Fibroblast of skin of back (primary cell): ENCODE measurements at places on chromosomes 2 and 18.

DNA sequence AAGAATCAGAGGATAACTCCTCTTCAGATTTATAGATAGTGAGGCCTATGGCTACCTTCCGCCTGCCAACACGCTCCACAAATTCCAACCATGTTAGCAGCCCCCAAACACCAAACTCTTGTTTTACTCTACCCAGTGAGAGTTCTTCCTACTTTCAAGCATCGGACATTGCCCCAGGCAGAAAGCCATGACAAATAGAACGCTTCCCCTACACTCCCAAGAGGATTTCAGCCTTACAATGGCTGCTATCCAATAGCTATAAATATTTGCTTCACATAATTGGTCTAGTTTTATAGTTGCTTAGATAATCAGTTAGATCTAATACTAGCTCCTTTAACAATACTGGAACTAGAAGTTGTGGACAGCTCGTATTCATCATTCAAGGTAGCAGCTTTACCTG, 503.4 kb upstream of the VRK2 start:
- no peak for DNase-seq

DNA sequence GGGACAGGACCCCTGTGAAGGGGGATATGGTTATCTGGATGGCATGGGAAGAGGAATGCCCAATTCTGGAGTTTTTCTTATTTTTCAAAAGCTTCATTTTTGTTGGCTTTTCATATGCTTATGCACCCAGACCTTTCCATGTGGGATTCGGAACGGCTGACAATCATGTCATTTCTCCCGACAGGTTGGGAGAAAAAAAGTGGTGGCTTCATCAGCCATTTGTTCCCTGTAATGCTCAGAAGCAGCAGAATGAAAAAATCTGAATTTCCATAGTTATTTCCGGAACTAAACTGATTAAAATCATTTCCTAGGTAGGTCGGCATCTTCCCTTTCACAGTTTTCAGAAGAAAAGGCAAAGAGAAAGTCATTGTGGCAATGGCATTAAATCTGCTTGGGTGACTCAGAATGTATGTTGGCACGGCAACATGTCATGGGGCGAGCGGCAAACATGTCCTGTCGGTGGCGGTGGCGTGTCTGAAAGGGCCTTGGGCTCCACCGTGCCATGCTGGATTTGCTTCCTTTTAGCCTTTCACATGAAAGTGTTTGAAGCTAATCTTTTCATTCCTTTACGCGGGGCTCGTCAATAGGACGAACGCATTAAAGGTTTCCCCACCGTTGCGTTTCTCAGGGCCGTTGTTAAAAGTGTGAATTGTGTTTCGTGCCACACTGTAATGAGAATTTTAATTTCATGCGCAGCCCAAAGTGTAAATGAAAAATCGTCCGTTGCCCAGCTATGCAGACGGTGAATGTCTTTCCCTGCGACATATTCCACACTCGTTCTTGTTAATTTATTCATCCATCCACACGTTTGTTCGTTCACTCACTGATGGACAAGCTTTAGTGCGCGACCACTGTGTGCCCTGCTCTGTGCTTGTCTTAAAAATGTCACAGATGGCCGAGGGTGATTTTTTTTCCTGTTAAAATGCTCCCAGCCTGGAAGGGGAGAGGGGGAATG, 18.5 kb downstream of the ACKR3 start:
- no peak for DNase-seq

DNA sequence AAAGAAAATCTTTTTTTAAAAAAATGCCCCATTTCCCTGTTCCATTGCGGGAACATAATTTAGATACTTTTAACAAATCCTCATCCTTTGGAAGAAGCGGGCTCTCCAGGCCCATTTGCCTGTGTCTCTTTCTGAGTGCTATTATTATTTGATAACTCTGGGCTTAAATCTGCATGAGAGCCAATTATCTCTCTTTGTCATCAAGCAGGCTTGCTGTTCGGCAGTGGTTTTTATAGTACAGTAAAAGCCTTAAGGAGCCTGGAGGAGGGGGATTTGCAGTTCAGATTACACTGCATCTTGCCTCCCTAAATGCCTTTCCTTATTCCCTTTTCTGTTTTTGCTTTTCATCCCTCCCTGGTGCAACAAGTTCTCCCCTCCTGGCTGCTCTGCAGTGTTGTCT, 50.6 kb downstream of the CELF4 start:
- DNase-seq, result no peak

DNA sequence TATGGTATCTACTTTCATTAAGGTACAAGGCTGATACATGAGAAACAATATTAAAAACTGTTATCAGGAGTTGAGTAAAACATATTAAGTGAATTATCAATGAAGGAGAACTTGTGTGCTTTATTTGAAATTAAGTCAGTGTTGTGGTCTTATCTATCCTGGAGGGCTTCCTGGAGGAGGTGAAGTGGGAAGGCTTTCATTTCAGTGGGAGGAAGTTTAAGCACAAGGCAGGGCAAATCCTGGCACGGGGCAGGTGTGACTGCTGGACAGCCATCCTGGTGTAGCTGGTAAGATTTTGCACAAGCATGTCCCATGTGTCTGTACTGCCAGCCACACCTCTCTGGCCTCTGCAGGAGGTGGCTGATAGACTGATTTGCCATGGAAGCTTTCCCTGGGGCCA, 159.7 kb upstream of the SKOR2 start:
- DNase-seq, result no peak

DNA sequence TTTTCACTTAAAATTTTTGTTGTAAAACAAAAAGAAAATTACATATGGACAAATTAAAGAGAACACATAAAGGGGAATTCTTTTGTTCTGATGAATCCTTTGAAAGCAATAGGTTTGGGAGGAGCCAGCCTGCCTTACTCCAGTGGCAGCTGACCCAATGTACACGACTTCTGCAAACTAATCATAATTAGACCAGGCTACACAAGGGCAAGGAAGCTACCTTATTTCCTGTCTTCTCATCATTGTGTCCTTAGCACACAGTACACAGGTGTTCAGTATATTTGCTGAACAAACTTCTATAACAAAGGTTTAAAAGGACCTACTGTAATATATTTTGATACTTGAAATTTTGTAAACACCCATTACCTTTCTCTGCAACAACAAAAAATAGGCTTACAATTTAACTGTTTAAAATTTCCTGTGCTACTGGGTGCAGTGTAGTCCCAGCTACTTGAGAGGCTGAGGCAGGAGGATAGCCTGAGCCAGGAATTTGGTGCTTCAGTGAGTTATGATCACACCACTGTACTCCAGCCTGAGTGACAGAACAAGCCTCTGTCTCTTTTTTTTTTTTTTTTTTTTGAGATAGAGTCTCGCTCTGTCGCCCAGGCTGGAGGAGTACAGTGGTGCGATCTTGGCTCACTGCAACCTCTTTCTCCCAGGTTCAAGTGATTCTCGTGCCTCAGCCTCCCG, 18.9 kb downstream of the KCNG3 start:
- no peak for DNase-seq

GRCh38 chr2:194103941-194104659, 1552.9 kb upstream of the SLC39A10 start:
- DNase-seq, result peak; percentile 32

DNA sequence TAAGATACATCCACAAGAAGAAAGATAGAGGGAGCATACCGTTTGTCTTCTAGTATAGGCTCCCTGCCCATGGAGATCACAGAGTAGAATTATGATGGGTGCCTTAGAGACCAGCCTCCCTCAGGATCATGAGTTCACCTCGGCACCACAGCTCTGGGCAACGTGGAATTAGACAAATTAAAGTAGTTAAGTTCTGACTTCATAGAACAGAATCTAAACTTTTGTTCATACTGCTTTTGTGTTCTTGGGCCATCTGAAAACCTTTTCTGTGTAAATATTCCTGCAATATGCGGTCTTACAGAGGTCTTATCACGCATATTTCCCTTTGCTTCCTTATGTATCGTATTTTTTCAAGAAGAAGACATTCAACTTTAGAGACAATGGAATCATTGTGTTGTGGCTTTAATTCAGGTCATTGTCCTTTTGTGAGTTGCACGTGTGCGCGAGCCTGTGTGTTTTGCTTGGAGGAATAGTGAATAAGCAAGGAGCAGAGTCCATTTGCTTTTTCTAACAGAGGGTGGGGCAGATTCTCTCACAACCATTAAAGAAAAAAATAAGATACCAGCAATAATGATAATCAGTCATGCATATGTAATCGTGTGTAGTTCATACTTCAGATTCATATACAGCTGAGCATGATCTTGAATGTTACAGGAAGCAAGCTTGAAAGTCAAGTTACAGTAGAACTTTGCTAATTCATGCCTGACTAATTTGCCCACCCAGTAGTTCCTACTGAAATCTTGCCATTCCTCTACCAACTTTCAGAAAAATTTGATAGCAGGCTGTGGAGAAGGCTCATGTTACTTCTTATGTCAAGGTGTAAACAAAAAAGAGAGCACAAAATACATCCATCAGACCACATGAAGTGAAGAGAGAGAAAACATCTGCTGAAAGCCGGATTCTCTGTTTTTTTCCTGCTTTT, 243.6 kb downstream of the NEDD4L start:
- no peak for DNase-seq

DNA sequence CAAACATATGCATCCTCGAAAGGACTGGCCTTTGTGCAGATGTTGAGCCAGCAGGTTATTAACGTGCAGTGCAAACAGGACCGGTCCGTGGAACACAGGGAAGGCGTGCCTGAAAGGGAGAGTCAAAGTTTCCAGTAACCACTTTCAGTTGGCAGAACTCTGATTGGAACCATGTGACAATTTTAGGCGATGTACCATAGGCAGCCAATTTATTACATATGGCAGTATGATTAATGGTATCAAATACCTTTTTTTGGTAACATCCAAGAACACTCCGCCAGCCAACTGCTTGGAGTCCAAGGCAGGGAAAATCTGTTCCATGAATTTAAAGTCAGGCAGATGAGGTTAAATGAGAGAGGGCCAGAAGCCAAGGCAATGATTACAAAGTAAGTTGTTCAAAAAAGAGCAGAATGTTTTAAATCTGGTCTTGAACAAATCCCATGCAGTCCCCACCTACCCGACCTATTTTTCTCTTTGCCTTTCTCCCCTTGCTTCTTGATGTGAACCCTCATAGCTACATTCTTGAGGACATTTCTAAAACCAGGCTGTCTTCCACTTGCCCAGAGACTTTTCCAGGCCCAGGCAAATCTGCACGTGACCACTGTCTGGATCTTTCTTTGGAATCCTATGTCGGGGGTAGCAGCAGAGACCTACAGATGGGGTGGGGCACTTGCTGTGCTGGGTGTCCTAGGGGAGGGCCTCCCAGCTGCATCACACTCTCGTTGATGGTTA, 351.7 kb downstream of the HRH4 start:
- no peak for DNase-seq

DNA sequence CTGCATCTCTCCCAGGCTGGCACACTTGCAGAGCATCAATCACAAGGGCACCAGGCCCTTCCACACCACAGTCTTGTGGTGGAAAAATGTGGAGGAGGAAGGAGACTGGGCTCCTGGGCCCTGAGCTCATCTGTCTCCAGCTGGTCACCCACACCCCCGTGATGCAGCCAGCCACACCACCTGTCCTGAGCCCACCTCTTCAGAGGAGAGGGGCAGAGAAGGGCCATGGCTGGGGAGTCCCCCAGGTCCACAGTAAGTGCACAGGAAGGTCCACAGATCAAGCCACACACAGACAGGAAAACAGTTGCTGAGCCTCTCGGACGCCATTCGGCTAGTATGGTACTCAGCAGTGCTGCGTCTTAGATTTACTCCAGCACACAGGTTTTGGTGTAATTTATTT, 203.5 kb upstream of the SALL3 start:
- DNase-seq, result no peak

DNA sequence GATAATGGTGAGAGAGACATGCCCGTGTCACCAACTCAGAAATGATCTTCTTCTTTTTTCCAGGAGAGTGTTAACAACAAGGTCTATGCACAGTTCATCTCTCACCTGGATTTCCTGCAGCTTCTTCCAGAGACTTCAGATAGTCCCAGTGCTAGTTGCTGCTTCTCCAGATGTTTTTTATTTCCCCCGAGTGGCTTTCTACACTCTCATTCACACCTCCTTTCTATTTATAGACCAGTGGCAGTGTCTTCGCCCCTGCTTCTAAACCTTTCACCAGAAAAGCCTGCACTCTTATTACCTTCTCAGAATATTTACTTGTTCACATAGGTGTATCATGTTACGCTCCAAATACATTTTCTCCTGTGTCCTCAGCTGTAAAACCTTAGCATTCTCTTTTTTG, 558.8 kb upstream of the CHAC2 start:
- no peak for DNase-seq

DNA sequence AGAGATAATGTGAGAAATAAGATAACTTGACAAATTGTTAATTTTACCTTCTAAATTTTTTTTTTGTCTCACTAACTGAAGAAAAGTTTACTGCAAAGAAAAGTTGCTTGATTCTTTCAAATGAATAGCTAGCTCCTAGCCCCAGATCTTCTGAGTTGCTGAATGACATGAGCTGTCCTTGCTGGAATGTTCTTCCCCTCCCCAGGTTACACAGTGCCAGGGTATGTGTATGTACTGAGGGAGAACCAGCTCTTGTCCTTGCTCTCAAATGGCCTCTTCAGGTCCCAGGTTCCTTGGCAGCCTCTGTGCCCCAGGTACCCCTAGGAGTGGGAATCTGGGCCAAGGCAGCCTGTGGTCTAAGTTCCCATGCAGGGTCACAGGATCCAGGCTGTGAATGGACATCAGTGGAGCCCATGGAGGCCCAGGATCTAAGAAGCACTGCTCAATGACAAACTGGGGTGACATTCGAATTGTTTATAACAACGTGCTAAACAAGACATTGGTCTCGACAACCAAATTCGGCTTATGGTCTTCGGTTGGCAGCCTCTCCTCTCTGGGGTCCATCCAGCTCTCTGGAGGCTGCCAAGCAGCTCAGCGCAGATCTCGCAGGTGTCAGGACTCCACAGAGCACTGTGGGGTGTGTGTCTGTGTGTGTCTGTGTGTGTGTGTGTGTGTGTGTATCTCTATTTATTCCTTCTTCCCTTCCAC, 17.1 kb upstream of the INO80C start:
- DNase-seq, result peak; percentile 71

- peak; percentile 12 for DNase-seq
Observed at GRCh38 chr2:155310589-155310988, 612.1 kb downstream of the KCNJ3 start.

GRCh38 chr2:183031911-183032794, 6.1 kb downstream of the NCKAP1 start:
- DNase-seq, result peak; percentile 19

- peak; percentile 68 for DNase-seq
Observed at GRCh38 chr18:12038639-12039539, 54.8 kb upstream of the ANKRD62 start.

DNA sequence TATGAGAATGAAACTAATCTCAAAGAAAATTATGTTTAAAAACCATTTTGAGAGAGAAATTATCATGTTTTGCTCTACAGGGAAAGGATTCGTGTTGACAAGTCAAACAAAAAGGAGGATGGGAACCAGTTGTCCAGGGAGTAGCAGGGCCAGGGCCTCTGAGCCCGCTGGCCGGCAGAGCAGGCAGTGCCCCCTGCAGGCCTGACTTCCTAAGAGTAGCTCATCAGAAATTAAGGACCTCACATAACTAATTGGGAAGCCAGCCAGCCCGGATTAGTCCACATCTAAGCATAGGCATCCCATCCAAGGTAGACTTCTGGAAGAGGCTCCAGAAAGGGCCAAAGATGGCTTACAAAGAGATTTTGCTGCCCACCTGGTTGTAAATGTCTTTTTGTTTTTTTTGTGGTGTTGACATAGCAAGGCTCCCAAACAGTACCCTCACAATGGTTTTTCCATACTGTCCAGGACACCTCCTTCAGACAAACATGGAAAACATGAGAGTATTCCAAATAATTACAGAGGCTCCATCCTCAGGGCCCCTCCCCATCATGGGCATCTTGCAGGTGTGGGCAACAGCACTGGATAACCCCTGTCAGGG, 241.2 kb upstream of the TANK start:
- peak; percentile 32 for DNase-seq
